Naive thymus-derived CD8-positive, alpha-beta T cell (primary cell): ENCODE measurements at places on chromosomes 3 and 15.

GRCh38 chr3:53495520-53496391 is 1.3 kb downstream of the CACNA1D start:
- DNase-seq = no peak

DNA sequence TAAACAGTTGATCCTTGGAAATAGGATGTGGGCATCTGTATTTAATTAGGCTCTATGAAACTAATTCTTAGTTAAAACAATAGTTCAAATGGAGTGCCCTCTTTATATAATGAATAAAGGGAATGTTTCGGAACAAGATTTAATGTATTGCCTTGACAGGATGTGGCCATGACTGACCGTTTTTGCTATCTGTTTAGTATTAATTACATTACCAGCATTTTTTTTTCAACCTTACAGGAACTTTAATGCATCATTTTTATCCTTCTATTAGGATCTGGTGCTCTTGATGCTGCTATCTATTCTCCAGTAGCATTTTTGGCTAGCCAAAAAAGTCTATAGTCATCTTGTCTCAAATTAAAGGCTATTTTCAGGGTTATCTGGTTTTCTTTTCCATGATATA is 340.9 kb downstream of the GRM7 start:
- no peak for DNase-seq

GRCh38 chr3:43953814-43954692 is 263.3 kb downstream of the ABHD5 start:
- no peak for DNase-seq

GRCh38 chr3:82410366-82410765 is 648.9 kb upstream of the GBE1 start:
- DNase-seq = no peak
